ENCODE measurements at places on chromosomes 2 and 18.

DNA sequence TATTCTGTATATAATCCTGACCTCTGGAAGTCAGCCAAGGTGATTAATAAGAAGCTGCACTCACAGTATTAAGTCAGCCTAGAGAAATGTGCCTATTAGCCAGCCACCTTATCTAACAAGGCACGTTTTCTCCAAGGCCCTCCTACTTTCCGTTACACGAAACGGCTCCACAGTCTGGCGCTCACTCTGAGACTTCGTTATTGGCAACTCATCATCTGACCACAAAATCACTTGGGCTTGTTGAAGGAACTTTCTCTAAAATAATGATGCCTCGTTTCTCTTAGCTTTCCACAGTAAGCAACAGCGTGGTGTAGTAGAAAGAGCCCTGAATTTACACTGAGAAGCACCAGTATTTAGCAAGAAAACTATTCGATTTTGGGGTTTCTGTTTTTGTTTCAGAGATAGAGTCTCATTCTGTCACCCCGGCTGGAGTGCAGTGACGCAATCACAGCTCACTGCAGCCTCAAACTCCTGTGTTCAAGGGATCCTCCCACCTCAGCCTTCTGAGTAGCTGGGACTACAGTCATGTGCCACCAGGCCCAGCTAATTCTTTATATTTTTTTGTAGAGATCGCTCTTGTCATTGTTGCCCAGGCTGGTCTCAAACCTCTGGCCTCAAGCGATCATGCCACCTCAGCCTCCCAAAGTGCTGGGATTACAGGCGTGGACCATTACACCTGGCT, 53.6 kb upstream of the SLC14A1 start:
- peak; percentile 55 for DNase-seq

DNA sequence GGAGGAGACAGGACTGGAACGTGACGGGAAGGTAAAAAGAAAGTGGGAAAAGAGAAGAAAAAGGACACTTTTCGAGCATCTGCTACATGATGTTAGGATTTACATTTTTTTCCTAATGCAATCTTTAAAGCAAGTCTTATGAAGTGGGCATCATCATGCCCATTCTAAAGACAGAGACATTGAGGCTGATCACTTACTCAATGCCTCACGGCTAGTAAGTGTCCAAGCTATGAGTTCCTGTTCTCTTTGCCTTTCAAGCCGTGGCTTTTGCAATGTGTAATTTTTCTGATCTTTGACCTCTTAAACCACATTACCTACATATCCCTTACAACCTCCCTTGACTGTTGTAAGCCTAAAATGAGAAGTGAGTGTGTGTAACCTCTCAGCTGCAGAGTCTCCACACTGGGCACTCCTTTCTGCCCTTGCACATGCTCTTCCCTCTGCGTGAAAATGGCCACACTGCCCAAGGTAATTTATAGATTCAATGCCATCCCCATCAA, 649.2 kb downstream of the RNF144A start:
- DNase-seq = no peak

DNA sequence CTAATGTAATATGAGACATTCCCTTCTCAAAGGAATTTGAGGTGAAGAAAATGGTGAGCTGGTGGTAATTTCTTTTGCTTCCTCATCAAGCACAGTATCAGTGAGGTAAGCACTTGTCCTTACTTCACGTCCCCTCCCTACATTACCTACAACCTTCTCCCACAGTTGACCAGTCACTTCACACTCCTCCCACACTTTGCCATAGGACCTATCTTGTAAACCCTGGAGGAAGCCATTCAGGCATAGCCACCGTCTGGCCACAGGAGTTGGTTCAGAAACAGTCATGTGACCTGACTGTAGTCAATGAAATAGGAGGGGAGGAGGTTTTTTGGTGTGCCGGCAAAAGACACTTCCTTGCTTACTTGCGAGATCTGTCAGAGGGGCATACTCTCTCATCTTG, 12.1 kb downstream of the ACOXL start:
- no peak for DNase-seq

DNA sequence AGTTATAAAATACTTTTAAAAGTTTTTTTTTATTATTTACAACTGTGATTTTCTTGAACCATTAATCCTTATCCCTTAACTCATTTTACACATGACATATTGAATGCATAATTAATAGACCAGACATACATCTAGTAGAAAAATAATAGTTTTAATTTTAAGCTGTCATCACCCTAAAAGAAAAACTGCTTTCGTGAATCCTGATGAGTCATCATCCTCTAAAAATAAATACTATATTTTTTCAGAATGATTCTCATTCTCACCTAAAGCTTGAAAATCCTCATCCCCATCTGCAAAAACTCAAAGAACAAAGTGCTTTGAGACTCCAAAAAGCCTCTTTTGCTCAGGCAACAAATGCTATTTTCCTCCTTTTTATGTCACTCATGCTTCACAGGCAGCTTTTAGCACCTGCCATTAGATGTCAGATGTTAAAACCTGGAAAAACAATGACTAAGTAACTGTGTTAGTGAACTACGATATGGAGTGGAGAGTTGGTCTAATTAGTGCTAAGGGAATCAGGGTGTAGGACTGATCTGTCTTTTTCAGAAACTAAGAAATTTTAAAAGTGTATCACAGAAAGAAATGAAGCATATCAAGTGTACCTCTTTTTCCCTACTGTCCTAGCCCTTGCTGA, 297.6 kb downstream of the TMX3 start:
- DNase-seq = no peak

GRCh38 chr2:9419541-9419940, 3.8 kb downstream of the ITGB1BP1 start:
- DNase-seq = no peak

DNA sequence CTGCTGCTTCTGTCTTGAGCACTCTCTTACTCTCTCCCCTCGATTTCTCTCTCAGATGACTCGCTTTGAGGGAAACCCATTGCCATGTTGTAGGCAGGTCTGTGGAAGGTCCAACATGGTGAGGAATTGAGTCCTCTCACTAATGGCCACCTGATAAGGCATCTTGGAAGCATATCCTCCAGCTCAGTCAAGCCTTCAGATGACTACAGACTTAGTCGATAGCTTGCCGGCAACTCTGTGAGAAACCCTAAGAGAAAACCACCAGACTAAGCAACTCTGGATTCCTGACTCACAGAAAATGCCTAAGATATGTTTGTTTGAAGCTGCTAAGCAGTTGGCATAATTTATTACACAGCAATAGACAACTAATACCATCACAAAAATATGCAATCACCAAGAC, 51.2 kb downstream of the WDR75 start:
- DNase-seq = no peak

DNA sequence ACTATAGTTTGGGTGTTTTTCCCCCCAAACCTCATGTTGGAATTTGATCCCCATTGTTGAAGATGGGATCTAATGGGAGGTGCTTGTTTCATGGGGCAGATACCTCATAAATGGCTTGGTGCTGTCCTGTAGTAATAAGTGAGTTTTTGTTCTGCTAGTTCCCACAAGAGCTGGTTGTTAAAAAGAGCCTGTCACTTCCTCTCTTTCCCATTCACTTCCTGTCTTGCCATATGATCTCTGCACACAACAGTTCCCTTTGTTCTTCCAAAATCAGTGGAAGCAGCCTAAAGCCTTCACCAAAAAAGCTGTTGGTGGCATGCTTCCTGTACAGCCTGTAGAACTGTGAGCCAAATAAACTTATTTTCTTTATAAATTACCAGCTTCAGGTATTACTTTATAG, 768.2 kb upstream of the VRK2 start:
- no peak for DNase-seq

GRCh38 chr2:217899231-217900009, 103.4 kb downstream of the TNS1 start:
- peak; percentile 77 for DNase-seq

GRCh38 chr2:38129987-38130386, 54.0 kb upstream of the CYP1B1 start:
- no peak for DNase-seq

GRCh38 chr18:66916834-66917233, 312.9 kb upstream of the CDH19 start:
- no peak for DNase-seq

- no peak for DNase-seq
These were observed 104.7 kb downstream of the MYT1L start for GRCh38 chr2:2226326-2226725.

- DNase-seq = no peak
These were observed 55.9 kb downstream of the E2F6 start for GRCh38 chr2:11410101-11410500.

- no peak for DNase-seq
These were observed 9.2 kb downstream of the CHST9 start for GRCh38 chr18:27175914-27176313.

DNA sequence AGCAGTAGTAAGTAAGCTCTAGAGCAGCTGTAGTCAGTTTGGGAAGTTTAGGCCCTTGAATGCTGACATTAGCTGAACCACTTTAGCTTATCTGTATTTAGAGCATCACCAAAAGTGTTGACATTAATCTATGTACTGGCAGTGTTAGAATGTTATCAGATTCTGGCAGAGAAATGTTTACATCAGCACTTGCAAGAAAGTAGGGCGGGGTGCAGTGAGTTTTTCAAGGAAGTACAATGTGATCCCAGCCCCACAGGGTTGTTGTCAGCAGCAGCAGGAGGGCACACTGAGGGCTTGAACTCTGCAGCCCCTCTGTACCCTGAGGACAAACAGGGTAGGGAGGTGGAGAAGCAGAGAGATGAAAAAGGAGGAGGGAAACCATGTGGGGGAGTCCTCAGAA, 35.5 kb upstream of the RMP24 start:
- no peak for DNase-seq

DNA sequence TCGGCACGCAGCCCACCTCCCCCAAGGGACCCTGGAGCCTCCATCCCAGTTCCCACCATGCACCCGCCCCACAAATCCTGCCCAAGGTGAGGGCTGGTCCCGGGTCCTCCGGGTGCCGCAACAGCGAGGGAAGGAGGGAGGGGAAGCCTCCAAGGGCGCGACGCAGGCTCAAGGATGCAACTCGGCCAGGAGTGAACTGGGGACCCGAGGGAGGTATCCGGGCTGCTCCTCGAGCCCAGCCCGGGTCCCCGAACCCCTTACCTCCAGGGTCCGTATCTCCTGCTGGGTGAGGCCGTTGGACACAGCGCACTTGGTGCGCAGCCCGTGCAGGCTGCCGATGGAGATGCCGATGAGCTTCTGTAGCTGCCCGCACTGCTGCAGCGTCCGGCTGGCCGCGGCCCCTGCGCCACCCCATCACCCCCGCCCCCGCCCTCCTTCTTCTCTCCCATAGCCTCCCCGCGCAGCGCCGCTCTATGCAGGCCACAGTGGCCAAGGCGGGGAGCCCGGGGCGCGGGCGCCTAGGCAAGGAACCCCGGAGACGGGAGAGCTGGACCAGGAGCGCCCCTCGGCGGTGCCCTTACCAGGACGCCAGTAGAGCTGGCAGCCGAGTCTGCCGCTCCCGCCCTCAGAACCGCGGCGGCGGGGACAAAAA, 124.1 kb downstream of the ANKRD30BL start:
- DNase-seq = peak; percentile 33

All from Right ventricle myocardium superior (tissue), 1 donor.